ENCODE measurements at places on chromosomes 4 and X.

GRCh38 chr4:3784454-3785291 is 18.5 kb downstream of the ADRA2C start:
- no peak for DNase-seq

DNA sequence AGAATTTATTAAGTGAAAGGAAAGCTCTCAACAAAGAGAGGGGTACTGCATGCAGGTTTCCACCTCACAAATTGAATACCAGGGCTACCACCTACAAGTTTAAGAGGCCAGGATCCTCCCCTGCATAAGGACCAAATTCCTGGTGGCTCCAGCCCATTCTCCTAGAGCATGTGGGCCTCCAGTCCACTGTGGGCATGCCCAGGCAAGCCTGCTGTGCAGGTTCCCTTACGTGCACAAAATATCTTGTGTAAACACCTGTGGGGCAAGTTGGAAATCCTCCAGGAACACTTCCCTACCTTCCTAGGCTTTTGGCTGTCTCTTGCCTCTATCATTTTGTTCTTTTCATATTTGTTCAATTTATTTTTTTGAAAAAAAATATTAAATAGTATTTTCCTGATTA is 724.3 kb downstream of the ARAP2 start:
- no peak for DNase-seq

DNA sequence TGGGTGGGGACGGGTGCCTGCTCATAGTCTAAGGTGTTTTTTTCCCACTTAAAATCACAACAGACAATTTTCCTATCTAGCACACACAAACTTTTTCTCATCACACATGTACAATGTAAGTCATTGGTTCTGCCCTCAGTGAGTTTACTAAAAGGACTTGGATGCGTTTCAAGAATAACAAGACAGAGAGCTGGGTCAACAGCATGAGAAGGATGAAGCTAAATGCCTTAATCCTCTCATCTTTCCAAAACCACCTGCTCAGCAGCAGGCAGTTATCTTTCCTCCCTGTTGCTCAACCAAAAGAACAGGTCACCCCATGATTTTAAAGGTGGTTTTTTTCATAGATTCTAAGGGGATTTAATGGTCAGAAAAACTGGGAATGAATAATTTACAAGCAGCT is 40.1 kb downstream of the OFD1 start:
- no peak for DNase-seq

DNA sequence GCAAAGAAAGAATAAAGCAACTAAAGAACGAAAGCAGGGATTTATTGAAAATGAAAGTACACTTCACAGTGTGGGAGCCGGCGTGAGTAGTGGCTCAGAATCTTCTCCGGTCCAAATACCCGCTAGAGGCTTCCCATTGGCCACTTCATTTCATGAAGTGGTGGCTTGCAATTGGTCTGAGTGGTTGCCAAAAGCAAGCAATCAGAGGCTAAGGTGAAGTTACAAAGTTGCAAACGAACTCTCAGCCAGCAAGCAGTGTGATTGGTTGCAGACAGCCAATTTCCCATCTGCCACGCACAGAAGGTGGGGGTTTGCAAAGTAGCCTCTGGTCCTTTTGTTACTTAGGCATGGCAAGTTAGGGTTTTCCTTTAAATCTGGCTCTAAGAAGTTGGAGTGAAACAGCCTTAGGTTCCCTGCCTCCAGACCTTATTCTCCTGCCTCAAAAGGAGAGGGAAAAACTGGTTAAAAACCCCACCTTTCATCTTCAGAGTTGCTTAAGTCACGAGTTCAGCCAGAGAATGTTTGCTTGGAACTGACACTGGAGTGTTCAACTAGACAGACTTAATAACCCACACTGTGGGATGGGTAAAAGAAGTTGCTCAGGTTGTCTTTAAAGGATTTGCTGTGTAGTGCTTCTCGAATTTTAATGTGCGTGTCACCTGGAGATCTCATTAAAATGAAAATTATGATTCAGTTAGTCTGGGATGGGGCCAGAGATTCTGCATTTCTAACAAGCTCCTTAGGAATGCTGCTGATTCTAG is 6.9 kb upstream of the CLOCK start:
- peak; percentile 66 for DNase-seq

Measured in GM23338 (cell line).